ENCODE measurements at places on chromosomes 4 and X.

GRCh38 chr4:25160714-25161592 lies 704 bp upstream of the SEPSECS start:
- no peak for DNase-seq

GRCh38 chrX:68232206-68232605 lies 201.1 kb downstream of the OPHN1 start:
- no peak for DNase-seq

DNA sequence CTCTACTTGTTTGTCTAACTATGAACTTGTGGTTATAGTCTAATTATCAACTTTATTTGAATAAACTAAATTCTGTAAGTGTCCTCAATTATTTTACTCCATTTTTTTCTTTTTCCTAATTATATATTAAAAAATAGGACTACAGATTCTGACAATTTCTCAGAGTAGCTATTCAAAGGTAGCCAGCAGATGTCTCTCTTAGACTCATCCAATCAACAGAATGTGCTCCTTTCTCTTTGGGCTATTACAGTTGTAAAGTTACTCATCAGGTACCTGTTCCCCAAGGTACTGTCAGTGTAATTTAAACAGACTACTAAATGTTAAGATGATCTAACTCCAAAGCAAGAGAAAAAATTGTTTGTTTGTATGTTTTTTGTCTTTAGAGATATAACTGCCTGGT lies 248.6 kb downstream of the PCDH18 start:
- DNase-seq: peak; percentile 61

GRCh38 chr4:26803211-26803861 lies 57.3 kb upstream of the STIM2 start:
- no peak for DNase-seq

GRCh38 chrX:44952329-44953027 lies 79.5 kb downstream of the KDM6A start:
- no peak for DNase-seq

GRCh38 chrX:148310426-148311165 lies 189.8 kb upstream of the AFF2 start:
- no peak for DNase-seq

DNA sequence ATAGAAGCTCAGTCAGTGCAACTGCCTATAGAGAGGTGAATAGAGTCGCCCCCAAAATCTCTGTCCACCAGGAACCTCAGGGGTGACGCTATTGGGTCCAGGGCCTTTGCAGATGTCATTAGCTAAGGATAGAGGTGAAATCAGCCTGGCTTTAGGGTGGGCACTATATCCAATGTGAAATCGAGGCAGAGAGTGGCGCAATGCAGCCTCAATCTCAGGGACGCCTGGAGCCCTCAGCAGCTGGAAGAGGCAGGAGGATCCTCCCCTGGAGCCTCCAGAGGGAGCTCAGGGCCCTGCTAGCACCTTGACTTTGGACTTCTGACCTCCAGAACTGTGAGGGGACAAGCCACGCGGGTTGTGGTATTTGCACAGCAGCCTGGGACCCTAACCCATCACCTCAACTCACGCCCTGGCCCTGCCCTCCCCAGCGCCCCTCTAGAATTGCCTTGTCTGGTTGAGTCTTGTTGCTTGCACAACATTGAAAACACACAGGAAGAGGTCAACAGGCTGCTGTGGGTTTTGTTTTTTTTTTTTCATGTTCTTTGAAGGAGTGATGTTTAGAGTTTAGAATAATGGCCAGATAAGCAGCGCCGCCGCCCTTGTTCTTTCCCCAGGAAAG lies 89.4 kb upstream of the PSAPL1 start:
- DNase-seq: no peak

- DNase-seq: no peak
Measured at GRCh38 chrX:3563451-3563850, 150.0 kb downstream of the PRKX start.

GRCh38 chrX:70970482-70970995 lies 39.6 kb upstream of the SLC7A3 start:
- DNase-seq: peak; percentile 41

- no peak for DNase-seq
Measured at GRCh38 chrX:67207912-67208311, 335.9 kb upstream of the AR start.

- no peak for DNase-seq
Measured at GRCh38 chr4:115456231-115456630, 342.8 kb upstream of the NDST4 start.

GRCh38 chr4:155684892-155685541 lies 18.4 kb downstream of the GUCY1A1 start:
- no peak for DNase-seq

DNA sequence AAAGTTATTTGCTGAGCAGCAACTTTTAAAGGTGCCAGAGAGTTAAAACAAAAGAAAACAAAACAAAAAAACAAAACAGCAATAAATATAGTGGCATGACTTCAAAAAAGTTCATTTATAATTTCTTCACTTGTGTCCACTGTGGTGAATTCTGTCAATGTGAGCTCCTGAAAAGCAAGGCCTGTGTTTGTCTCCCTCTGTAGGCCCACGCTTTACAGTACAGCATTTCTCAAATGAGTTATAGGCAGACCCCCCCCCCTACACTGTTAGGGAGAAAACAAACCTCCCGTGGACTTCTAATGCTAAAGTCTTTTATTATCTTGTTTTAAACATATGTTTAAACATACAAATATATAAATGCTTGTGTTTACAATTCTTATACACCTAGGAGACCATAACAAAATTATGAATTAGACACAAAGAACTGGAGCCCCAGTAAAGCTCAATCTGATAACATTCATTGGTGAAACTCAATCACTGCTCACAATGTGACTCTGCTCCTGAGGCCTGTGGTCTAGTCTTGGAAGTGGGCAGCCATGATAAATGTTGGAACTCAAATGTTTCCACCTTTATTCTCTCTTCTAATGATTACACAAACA lies 47.0 kb upstream of the SCOC start:
- DNase-seq: peak; percentile 65

DNA sequence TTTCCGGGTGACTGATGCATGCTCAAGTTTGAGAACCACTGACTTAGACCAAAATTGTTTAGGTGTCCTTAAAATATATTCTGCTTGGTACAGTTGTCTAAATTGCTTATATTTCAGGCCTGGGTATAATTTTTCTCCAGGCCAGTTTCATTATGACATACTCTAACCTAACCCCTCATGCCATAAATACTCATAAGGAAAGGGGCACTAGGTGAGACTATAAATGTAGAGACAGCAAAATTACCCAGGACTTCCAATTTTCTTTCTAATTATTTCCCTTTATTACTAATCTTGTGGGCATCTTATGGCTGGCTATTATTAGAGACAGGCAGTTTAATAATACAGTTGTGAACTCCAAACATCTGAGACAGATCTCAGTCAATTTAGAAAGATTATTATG lies 150.2 kb downstream of the RRAGB start:
- DNase-seq: no peak

DNA sequence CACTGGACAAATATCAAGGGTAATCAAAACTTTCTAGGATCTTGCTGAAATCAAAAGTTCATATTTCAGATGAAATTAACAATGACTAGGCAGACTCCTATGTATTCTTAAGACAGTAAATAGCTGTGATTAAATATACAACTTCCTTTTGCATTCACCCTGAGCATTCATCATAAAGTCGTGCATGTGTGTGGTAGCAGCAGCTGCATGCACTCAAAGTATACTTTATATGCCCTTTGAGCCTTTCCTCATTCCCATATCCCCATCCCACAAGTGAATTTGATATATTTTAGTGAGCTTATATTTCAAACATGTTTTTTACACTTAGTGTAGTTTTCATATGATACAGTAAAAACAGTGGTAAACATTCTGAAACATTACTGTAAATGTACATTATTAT lies 959.0 kb downstream of the C4orf33 start:
- DNase-seq: no peak

- peak; percentile 73 for DNase-seq
Measured at GRCh38 chr4:726235-726787, 20.7 kb downstream of the PCGF3 start.

DNA sequence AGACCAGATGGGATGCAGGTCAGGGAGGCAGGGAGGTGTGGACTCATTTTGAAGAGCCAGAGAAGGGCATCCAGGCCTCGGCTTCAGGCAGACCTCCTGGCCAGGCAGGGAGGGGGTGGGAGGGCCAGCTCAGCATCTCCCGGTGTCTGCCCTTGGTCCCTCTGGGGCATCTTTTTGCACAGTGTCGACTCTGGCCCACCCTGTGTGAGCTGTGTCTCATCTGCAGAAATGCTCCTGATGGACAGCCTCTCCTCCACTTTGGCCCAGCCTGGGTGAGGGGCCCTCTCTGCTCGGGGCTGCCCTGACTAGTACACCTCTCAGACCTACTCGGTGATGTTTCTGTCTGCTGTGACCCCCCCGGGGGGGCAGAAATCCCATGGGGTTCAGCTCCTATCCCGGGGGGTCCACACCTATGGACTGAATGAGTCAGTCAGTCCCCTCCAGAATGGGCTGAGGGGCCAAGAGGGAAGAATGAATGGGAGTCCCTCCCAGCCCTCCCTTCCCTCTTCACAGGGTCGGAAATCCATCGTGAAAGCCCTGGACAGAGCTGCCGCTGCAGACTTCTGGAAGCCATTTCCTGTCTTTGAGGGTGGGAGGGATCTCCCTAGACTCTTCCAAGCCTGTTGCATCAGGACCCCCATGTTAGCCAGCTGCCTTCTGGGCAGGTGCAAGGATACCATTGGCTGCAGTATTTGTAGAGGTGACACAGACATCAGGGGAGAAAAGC lies 196.7 kb upstream of the PSAPL1 start:
- DNase-seq: no peak

GRCh38 chr4:112564706-112565270 lies 48.8 kb upstream of the NEUROG2 start:
- DNase-seq: no peak

GRCh38 chrX:96474741-96475125 lies 209.9 kb upstream of the DIAPH2 start:
- no peak for DNase-seq

GRCh38 chr4:93320356-93320755 lies 508.2 kb upstream of the ATOH1 start:
- no peak for DNase-seq

- DNase-seq: peak; percentile 30
Measured at GRCh38 chr4:86522349-86522748, 71.8 kb upstream of the PTPN13 start.

GRCh38 chrX:2638279-2638678 lies 52.8 kb upstream of the CD99 start:
- DNase-seq: no peak

Data from cardiac fibroblast (primary cell).